ENCODE measurements at places on chromosomes 11 and 22.

DNA sequence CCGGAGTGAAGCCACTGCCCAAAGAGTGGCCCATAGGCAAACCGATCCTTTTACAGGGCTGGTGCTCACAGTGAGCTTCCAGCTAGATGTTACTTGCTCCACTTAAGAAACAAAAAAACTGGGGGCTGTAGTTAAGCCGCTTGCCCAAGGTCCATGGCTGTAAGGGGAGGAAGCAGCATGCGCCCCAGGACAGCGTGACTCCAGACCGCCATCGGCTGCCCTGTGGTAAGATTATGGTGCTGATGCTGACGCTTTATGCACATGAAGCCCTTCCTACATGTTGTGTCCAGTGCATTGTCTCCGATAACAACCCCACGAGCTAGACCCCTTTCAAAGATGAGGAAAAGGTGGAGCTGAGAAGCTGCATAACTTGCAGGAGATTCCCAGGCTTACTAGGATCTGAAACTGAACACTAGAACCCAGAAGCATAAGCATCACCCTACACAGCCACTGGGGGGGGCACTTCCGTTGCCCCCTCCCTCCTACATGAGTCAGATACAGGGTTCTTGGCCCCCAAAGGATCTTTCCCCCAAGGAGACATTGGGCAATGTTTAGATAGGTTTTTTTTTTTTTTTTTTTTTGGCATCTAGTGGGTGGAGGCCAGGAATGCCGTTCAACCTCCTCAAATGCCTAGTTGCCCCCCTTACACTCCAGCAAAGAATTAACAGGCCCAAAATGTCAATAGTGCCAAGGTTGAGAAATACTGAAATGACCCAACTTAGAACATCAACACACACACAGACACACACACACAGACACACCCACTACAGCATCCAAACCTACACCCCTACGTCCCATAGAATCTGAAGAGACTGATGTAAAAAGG, 53.9 kb downstream of the MN1 start:
- no peak overlapping the region for H3K27ac ChIP-seq
- H3K27me3 ChIP-seq = no peaks in the 10 kb centered on the region
- H3K36me3 ChIP-seq = peaks cover 62% of the 10 kb centered on the region
- DNase-seq = no peak
- H3K4me1 ChIP-seq = peaks cover 16% of the 10 kb centered on the region

DNA sequence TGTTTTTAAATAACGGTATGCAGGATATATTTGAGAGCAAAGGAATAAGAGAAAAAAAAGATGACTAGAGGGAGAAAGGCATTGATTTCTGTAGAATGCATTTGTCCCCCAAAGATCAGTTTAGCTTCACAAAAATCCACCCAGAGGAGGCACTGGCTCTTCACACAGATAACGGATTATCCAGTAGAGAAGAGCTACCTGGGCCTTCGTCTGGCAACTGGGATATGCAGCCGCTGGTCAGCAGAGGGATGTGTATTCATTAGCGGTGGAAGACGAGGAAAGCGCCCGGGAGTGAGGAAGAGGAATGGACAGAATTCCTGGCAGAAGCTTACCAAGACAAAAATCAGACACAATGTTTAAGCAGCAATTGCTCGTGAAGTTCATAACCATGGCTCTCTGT, 5.6 kb upstream of the WT1 start:
- H3K4me1 ChIP-seq = peaks cover 2% of the 10 kb centered on the region
- H3K27ac ChIP-seq = no peak overlapping the region
- no peaks in the 10 kb centered on the region for H3K36me3 ChIP-seq

- H3K36me3 ChIP-seq = no peaks in the 10 kb centered on the region
- H3K4me1 ChIP-seq = peaks cover 5% of the 10 kb centered on the region
- no peak overlapping the region for H3K4me3 ChIP-seq
- DNase-seq = no peak
These were observed 206.2 kb upstream of the MTMR2 start for GRCh38 chr11:96130061-96130620.

GRCh38 chr11:16857186-16857585, 118.7 kb downstream of the C11orf58 start:
- DNase-seq = no peak
- no peaks in the 10 kb centered on the region for H3K27me3 ChIP-seq
- H3K4me1 ChIP-seq = peaks cover 10% of the 10 kb centered on the region
- H3K27ac ChIP-seq = no peak overlapping the region

- no peak overlapping the region for H3K4me3 ChIP-seq
- DNase-seq = peak; percentile 70
- H3K27ac ChIP-seq = no peak overlapping the region
- peaks cover 3% of the 10 kb centered on the region for H3K4me1 ChIP-seq
These were observed 85.9 kb downstream of the ZNF280B start for GRCh38 chr22:22422629-22423112.

DNA sequence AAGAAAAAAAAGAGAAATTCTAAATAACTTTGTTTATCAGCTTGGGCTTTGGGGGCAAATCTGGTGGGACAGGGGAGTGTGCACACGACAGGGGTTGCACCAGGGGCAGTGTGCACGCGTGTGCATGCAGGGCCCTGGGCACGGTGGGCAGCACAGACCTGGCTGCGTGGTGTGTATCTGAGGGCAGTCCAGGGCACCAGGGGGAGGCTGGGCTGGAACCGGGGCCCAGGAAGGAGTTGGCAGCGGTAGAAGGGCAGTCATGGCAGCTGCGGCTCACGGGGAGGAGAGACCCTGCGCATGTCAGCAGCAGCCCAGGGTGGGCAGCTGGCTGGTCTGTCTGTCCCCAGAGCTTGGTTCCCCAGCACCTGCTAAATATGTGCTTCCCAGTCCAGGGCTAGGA, 4.3 kb downstream of the KRTAP5-5 start:
- H3K4me1 ChIP-seq = no peaks in the 10 kb centered on the region
- H3K27me3 ChIP-seq = no peaks in the 10 kb centered on the region
- DNase-seq = no peak
- no peak overlapping the region for H3K4me3 ChIP-seq
- no peaks in the 10 kb centered on the region for H3K36me3 ChIP-seq
- no peak overlapping the region for H3K27ac ChIP-seq

GRCh38 chr11:14873632-14874031, 18.4 kb downstream of the CYP2R1 start:
- H3K4me1 ChIP-seq = no peaks in the 10 kb centered on the region
- no peak overlapping the region for H3K4me3 ChIP-seq
- no peaks in the 10 kb centered on the region for H3K27me3 ChIP-seq
- no peak for DNase-seq

DNA sequence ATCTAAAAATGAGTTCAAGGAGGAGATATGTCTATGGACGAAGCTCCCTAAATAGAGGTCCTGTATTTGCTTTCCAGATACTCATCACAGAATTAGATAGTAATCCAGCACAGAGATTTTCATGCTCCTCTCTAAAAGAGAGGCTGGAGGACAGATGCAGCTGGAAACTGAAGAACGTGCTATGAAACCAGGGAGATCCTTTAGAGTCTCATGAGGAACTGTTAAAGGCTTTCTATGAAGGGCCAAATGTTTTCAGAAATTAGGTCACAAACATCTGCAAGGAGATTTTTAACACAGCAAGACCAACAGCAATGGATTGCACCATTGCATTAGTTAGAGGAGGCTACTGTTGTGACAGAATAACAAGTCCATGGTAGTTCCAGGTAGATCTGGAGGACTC, 95.6 kb upstream of the ARHGAP20 start:
- DNase-seq = no peak
- H3K27ac ChIP-seq = no peak overlapping the region
- H3K4me3 ChIP-seq = no peak overlapping the region
- no peaks in the 10 kb centered on the region for H3K36me3 ChIP-seq

DNA sequence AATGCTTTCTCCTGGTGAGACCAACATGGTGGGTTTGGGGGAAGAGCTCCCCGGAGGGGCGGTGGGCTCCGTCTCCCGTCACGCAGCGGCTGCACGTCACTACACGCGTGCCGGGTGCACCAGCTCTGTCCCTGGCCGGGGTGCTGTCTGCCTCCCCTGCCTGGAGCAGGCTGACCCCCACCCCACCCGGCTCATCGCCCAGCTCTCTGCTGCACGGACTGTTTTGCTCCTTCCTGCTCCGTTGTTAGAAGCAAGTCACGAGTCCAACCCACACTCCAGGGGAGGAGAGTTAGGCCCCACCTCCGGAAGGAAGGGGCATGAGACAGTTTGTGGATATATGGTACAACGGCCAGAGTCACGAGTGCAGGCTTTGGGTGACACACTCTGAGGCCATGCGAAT, 364.9 kb downstream of the BRD1 start:
- no peaks in the 10 kb centered on the region for H3K4me1 ChIP-seq
- no peaks in the 10 kb centered on the region for H3K36me3 ChIP-seq
- H3K4me3 ChIP-seq = no peak overlapping the region
- DNase-seq = no peak
- H3K27me3 ChIP-seq = no peaks in the 10 kb centered on the region
- no peak overlapping the region for H3K27ac ChIP-seq

DNA sequence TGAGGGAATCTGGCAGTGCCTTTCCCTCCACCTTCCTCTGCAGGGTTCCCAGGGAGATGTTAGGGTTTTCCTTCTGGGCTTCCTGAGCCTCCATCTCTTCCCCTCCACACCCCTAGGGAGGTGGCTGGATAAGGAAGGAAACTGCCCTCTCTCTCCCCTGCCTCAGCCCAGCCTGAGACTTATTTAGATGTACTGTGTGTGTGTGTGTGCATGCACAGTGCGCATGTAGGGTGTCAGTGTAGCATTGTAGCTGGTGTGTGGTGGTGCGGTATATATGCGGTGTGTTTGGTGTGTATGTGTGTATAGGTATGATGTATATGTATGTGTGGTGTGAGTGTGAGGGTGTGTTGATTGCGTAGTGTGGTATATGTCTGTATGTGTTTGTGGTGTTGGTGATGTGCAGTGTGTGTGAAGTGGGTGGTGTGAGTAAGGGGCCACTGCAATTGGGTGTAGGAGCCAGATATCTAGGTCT, 1.5 kb downstream of the FXYD6 start:
- peak overlapping the region; percentile 85 for H3K4me3 ChIP-seq
- peaks cover 23% of the 10 kb centered on the region for H3K4me1 ChIP-seq
- DNase-seq = no peak
- peaks cover 4% of the 10 kb centered on the region for H3K36me3 ChIP-seq

- no peak overlapping the region for H3K27ac ChIP-seq
- no peaks in the 10 kb centered on the region for H3K4me1 ChIP-seq
- no peak for DNase-seq
- H3K36me3 ChIP-seq = no peaks in the 10 kb centered on the region
- H3K4me3 ChIP-seq = no peak overlapping the region
- H3K27me3 ChIP-seq = no peaks in the 10 kb centered on the region
These were observed 27.8 kb downstream of the ETS1 start for GRCh38 chr11:128559496-128560103.

DNA sequence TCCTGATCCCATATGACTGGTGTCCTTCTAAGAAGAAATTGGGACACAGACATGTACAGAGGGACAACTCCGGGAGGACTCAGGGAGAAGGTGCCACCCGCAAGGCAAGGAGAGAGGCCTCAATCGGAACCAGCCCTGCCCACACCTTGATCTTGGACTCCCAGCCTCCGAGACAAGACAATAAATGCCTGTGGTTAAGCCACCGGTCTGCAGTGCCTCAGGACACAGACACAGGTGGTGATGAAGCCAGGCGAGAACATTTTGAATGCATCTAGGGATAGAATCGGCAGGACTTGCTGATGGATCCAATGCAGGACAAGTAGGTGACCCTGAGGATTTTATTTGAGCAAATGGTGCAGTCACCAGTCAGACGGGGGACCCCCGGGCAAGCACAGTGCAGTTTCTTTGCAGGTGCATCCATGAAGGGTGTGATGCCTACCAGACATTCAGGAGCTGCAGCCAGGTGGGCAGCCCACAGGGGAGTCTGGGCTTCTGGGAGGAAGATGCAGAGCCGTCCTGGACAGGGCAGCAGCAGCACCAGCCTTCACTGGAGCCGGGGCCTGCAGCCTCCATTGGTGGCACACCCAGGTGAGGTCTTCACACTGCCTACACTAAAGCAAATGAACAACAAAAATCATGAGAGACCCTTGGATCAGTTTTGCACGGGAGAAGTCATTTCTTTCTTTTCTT, 20.2 kb upstream of the SEPTIN5 start:
- H3K4me1 ChIP-seq = no peaks in the 10 kb centered on the region
- no peak overlapping the region for H3K27ac ChIP-seq
- no peaks in the 10 kb centered on the region for H3K27me3 ChIP-seq
- no peak for DNase-seq
- no peaks in the 10 kb centered on the region for H3K36me3 ChIP-seq
- H3K4me3 ChIP-seq = no peak overlapping the region

GRCh38 chr11:75946531-75947530, 131.8 kb downstream of the UVRAG start:
- H3K4me1 ChIP-seq = no peaks in the 10 kb centered on the region
- H3K27ac ChIP-seq = no peak overlapping the region
- H3K27me3 ChIP-seq = no peaks in the 10 kb centered on the region
- H3K4me3 ChIP-seq = no peak overlapping the region
- H3K36me3 ChIP-seq = no peaks in the 10 kb centered on the region

- no peak overlapping the region for H3K4me3 ChIP-seq
- H3K27ac ChIP-seq = peak overlapping the region; percentile 85
- H3K36me3 ChIP-seq = peaks cover 7% of the 10 kb centered on the region
- peaks cover 25% of the 10 kb centered on the region for H3K4me1 ChIP-seq
These were observed 10.6 kb downstream of the TMEM184B start for GRCh38 chr22:38262051-38262795.

GRCh38 chr11:31943056-31943780, 132.1 kb upstream of the PAX6 start:
- H3K27ac ChIP-seq = no peak overlapping the region
- H3K36me3 ChIP-seq = no peaks in the 10 kb centered on the region
- DNase-seq = no peak
- H3K4me3 ChIP-seq = no peak overlapping the region
- no peaks in the 10 kb centered on the region for H3K27me3 ChIP-seq

- H3K27ac ChIP-seq = no peak overlapping the region
- peaks cover 4% of the 10 kb centered on the region for H3K4me1 ChIP-seq
These were observed 192.8 kb upstream of the MTNR1B start for GRCh38 chr11:92776676-92777075.

DNA sequence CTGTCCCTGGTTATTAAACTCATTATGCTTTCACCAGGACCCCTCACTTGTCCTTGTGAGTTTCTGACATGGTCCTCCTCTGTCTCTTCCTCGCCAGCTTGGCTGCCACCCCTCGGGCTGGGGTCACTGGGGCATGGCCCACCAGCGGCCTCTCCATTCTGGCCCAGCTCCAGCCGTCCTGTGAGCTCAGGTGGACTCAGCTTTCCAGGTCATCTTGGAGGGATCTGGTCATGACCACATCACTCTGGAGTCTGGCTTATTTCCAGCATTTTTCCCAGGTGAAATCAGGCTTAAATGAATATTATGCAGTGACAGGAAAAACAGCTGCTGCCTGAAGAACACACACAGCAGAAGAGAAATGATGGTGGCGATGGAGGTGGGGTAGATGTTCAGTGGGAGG, 224.5 kb downstream of the ADAMTS15 start:
- H3K4me1 ChIP-seq = peaks cover 11% of the 10 kb centered on the region
- H3K4me3 ChIP-seq = no peak overlapping the region
- no peak for DNase-seq
- no peak overlapping the region for H3K27ac ChIP-seq
- no peaks in the 10 kb centered on the region for H3K36me3 ChIP-seq
- H3K27me3 ChIP-seq = no peaks in the 10 kb centered on the region

DNA sequence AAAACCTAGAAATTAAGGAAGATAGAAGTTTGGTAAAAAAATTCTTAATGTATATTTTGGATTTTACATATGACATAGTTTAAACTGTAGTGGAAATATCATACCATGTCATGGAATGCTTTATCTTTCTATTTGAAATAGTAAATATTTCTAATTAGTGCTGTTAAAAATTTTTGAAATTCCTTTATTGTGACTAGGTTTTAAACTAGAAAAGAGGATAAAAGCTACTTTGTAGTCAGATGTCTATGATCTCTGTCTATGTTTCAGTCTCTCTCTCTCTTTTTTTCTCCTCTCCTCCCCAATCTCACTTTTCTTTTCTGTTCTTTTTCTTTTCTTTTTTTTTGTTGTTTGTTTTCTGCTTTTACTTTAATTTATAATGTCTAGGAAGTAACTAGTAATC, 226.2 kb downstream of the TMEM135 start:
- peaks cover 7% of the 10 kb centered on the region for H3K4me1 ChIP-seq
- no peak for DNase-seq
- H3K27me3 ChIP-seq = no peaks in the 10 kb centered on the region

Data from neuronal stem cell (in vitro differentiated cells).